Upper lobe of right lung (tissue), 1 donor: ENCODE measurements at places on chromosomes 5 and 9. TPM values are rescaled to one million over a fixed set of nuclear protein-coding genes. Genes with fewer than 3 reads are reported as not detected.

DNA sequence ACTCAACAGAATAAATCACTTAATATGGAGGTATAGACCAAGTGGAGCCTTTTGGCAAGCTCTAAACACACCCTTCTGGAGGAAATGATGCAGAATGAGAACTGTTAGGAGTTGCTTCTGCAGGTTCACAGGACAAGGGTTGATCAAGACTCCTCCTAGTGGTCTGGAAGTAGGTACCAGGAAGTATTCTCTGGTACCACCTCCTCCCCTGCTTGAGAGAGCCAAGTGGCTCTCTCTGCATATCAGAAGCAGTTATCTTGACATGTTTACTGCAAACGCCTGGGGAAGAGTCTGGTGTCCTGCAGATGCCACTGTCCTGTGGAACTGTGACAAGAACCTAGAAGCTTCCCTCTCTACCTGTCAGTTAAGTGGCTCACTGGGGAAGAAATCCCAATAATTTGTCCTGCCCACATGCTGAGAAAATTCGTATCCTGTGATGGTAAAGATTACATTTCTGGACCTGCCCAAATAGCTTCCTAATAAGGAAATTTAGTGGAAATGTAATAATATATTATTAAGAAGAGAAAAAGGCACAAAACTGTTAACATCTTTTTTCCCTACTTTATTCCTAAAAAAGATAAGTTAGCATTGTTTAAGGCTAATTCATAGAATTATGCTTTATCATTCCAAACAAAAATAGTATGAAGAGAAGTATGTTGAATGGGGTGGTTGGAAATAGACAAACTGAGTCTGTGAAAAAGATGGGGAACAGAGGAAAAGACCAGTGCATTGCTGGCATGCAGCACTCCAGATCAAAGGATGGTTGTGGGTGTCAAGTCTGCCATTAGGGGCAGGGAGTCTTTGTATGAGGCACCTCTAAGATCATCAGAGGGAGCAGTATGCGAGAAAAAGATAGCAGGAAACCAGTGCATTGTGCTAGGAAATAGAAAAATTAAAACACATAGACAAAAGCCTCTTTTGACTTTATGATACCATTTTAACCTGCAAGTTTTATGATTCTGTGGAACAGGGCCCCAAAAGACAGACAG lies 118.8 kb downstream of the CDC42SE2 start:
- no peak overlapping the region for H3K27ac ChIP-seq
- no peaks in the 10 kb centered on the region for H3K27me3 ChIP-seq
- peaks cover 38% of the 10 kb centered on the region for H3K4me1 ChIP-seq
- H3K36me3 ChIP-seq, result peaks cover 13% of the 10 kb centered on the region
- H3K4me3 ChIP-seq, result no peak overlapping the region

GRCh38 chr9:27248702-27249101 lies 48.2 kb downstream of the EQTN start:
- H3K27ac ChIP-seq, result no peak overlapping the region
- DNase-seq, result no peak
- no peaks in the 10 kb centered on the region for H3K4me1 ChIP-seq

GRCh38 chr5:173333925-173334661 lies 5.9 kb upstream of the STC2 start:
- no peak for DNase-seq
- no peak overlapping the region for H3K4me3 ChIP-seq
- peaks cover 5% of the 10 kb centered on the region for H3K4me1 ChIP-seq
- no peak overlapping the region for H3K27ac ChIP-seq
- no peaks in the 10 kb centered on the region for H3K36me3 ChIP-seq

The CDX1 gene
- not detected for total RNA-seq

DNA sequence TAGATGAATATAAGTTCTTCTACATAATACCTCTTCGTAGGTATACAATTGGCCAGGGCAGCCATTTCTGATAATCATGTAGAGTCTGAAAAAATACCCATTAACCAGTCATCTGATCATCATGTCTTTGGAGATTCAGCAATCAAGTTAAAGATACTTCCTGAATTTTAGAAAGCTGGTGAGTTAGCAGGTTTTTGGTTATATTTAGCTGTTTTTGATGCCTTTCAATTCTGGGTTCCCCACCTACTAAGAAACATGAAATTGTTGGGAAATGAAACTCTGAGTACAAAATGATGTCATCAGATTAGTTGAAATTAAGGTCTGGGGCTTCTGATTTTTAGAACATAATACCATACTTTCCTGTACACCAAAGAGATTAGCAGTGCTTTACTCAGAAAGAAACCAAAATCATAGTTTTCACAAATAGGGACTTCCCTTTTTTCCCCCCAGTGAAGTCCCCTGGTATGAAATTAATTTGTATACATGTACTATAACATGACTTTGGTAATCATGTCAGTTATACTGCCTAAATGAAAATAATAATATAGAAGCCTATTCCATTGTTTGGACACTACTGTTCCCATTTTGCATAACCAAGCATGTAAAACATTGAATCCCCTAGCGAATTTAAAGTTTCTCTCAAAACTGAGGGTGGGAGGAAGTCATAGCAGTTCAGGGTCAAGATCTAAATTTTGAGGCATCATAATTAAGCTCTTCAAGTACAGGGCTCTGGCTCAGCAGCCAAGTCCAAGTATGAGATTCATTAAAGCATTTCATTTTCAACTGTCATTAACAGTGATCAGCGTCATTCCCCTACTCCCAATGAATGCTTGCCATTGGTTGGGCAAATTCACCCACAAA lies 17.9 kb downstream of the PRLR start:
- no peaks in the 10 kb centered on the region for H3K4me1 ChIP-seq
- no peaks in the 10 kb centered on the region for H3K36me3 ChIP-seq
- no peak for DNase-seq
- no peaks in the 10 kb centered on the region for H3K27me3 ChIP-seq

- H3K4me3 ChIP-seq, result no peak overlapping the region
- H3K27me3 ChIP-seq, result no peaks in the 10 kb centered on the region
- no peak for DNase-seq
- H3K36me3 ChIP-seq, result no peaks in the 10 kb centered on the region
- H3K27ac ChIP-seq, result no peak overlapping the region
Observed at GRCh38 chr5:17069995-17070511, 134.0 kb upstream of the MYO10 start.

GRCh38 chr9:99582814-99583213 lies 238.9 kb upstream of the NR4A3 start:
- no peaks in the 10 kb centered on the region for H3K27me3 ChIP-seq
- no peaks in the 10 kb centered on the region for H3K36me3 ChIP-seq
- DNase-seq, result no peak
- H3K4me3 ChIP-seq, result no peak overlapping the region
- H3K4me1 ChIP-seq, result no peaks in the 10 kb centered on the region
- H3K27ac ChIP-seq, result no peak overlapping the region

The SCGB3A2 gene
- 186 TPM for total RNA-seq

- no peaks in the 10 kb centered on the region for H3K27me3 ChIP-seq
- no peak overlapping the region for H3K4me3 ChIP-seq
- no peak overlapping the region for H3K27ac ChIP-seq
- H3K4me1 ChIP-seq, result no peaks in the 10 kb centered on the region
- no peak for DNase-seq
Observed at GRCh38 chr9:32161720-32162119, 222.7 kb upstream of the ACO1 start.

The PCDHGA8 gene
- 1.2 TPM for total RNA-seq
